ENCODE measurements at places on chromosomes 13 and 19.

- no peak for DNase-seq
Observed at GRCh38 chr13:22662771-22663170, 518.0 kb upstream of the SGCG start.

DNA sequence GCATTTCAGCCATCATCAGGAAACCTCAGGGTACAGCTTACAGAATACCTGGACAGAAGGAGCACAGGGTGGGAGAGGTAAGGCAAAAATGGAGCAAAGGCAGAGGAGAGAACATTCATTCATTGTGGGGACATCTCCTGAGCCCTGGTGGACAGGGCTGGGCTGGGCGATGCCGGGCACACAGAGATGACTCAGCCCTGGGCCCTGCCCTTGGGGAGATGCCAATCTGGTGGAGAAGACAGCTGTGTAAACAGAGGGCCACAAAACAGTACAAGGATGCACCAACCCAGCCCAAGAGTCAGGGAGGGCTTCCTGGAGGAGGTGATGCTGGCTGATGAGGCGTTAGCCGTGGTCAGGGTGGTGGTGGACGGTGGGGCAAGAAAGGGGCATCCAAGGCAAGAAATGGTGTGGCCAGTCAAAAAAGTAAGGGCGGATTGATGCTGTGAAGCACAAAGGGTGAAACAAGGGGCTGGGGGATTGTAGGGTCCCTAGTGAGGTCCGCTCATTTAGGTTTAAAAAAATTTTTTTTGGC, 3.6 kb upstream of the HAS1 start:
- DNase-seq, result no peak

GRCh38 chr13:36125841-36126240, 5.3 kb downstream of the DCLK1 start:
- DNase-seq, result no peak

DNA sequence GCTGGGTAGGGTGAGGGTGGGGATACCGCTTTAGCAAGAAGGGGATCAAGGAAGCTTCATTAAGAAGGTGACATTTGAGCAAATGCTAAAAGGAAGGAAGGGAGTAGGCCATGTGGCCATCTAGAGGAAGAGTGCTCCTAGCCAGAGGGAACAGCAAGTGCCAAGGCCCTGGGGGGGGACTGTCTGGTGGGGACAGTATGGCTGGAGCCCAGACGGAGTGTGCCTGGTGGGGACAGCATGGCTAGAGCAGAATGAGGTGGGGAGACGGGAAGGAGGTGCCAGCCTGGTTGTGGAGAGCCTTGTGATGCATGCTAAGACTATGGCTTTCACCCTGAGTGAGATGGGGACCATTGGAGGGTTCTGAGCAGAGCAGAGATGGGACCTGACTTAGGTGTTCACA, 2.1 kb upstream of the TGFB1 start:
- no peak for DNase-seq

DNA sequence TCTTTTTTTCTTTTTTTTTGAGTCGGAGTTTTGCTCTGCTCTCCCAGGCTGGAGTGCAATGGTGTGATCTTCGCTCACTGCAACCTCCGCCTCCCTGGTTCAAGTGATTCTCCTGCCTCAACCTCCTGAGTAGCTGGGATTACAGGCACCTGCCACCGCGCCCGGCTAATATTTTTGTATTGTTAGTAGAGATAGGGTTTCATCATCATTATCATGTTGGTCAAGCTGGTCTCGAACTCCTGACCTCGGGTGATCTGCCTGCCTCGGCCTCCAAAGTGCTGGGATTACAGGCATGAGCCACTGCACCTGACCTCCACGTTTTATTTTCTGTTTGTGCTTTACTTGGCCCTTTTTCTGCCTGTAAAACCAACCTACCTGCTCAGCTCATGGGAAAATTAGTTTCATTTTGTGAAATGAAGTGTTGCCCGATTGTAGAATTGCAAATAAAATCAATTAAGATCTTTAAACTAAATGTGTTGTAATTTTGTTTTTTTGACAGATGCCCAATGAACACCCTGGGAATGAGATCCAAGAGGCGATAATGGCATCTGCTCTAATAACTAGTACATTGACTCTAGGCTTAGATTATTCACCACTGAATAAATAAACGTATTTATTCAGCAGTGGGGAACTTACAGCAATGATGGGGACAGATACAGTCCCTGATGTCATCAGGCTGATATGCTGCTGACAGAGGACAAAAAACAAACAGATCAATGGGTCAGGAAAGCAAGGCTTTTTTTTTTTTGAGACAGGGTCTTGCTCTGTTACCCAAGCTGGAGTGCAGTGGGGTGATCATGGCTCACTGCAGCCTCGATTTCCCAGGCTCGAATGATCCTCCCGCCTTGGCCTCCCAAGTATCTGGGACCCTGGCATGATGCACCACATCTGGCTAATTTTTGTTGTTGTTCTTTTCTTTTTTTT, 2.2 kb upstream of the RAB11B start:
- no peak for DNase-seq

DNA sequence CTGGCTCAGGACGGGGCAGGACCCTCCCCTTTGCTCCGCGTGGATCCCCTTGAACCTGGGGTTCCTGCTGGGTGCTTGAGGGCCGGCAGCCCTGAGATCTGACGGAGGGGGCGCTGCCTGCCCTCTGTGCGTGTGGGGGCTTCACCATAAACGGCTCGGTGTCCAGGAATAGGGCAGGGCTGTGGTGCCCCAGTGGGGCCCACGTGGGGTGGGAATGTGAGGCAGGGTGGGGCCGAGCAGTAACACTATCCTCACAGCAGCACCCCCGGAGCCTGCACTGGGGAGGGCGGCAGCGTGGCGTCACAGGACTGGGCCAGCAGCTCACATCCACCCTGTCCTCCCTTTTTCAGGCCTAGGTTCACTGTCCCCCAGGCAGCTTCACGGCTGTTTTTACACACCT, 38.0 kb downstream of the GAS6 start:
- no peak for DNase-seq

- no peak for DNase-seq
Observed at GRCh38 chr13:40457929-40458719, 208.3 kb downstream of the FOXO1 start.

DNA sequence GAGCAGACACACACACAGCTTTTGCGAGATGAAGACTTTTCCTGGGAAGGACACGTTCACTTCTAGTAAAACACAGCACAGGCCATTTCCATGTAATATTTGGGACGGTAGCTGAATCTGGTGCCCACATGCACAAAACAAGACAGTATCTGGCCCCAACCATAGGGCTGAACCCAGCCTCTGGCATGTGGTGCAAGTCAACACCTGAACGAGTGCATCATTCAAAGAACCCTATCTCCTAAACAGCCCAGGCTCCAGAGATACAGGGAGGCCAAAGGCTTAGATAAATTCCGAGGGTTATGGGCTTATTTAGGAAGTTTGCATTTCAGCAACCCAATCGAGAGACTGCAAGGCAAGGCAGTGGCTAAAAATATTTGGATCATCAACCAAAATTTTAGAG, 2.7 kb upstream of the TFDP1 start:
- no peak for DNase-seq

GRCh38 chr19:50831026-50831396, 2.4 kb downstream of the KLK15 start:
- DNase-seq, result no peak

GRCh38 chr13:29359181-29359580, 236.3 kb downstream of the SLC7A1 start:
- no peak for DNase-seq

DNA sequence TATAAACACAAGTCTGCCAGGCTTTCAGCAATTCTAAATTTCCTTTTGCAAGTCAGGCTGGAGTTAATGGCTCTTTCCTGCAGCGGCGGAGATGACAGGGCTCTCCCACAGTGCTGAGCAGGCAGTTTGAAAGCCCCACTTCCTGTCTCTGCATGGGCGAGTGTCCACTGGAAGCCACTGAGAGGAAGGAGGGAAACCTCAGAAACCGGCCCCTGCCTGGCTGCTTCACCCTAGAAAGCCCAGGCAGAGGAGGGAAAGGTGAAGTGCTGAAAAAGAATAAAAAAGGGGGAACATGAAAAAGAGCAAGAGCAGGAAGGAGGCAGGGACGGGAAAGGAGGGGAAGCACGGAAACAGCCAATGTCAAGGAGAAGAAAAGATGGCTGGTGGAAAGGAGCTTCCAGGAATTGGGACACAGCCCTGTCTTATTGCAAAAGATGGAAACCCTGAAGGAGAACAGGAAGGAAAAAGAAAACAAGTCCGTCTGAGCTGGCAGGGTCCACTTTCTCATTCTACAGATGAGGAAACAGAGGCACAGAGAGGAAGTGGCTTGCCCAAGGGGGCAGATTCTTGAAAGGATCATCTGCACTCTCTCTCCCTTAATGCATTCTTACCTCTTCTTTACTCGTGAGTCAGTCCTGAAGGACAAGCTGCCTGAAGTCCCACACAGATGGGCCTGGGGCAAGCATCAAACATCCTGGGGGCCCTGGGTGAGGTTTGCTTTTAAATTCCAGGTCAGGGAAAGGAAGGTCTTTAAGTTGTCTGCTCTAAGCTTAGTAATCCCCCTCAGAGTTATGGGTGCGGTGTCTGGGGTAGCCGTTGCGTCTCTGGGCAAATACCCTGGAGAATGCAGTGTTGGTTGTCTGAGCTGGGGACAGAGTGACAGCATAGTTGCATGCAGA, 38.8 kb upstream of the ALOX5AP start:
- DNase-seq, result no peak

- DNase-seq, result no peak
Observed at GRCh38 chr13:66586489-66586888, 643.6 kb downstream of the PCDH9 start.

- no peak for DNase-seq
Observed at GRCh38 chr13:79212064-79212619, 193.9 kb downstream of the RBM26 start.

DNA sequence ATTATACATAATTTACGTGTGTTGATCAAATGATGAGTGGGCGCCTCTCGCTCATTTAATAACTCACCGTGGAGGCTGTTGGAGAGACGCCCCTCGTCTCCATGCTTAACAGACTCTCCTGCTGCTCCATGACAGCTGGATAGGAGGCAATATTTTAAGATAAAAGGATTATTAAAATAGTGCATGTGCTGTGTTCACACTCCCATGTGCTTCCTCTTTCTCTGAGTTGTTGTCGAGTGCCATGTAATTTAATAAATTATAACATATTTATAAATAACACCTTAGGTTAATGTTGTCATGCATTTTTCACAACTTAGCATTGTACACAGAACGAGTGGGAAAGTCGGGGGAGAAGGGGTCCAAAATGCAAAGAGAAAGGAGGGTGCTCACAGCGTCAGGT, 161.4 kb upstream of the TSHZ3 start:
- no peak for DNase-seq

GRCh38 chr19:19463348-19464117, 51.8 kb downstream of the TSSK6 start:
- no peak for DNase-seq

DNA sequence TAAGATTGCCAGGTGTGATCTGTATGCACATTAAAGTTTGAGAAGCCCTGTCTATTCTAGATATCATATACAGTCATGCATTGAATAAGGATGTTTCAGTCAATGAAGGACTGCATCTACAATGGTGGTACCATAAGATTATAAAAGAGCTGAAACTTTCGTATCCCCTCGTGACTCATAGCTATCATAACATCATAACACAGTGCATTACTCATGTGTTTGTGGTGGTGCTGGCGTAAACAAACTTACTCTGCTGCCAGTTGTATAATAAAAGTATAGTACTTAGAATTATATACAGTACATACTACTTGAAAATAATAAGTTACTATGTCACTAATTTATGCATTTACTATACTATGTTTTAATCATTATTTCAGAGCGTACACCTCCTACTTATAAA, 489.3 kb downstream of the GPC6 start:
- no peak for DNase-seq

DNA sequence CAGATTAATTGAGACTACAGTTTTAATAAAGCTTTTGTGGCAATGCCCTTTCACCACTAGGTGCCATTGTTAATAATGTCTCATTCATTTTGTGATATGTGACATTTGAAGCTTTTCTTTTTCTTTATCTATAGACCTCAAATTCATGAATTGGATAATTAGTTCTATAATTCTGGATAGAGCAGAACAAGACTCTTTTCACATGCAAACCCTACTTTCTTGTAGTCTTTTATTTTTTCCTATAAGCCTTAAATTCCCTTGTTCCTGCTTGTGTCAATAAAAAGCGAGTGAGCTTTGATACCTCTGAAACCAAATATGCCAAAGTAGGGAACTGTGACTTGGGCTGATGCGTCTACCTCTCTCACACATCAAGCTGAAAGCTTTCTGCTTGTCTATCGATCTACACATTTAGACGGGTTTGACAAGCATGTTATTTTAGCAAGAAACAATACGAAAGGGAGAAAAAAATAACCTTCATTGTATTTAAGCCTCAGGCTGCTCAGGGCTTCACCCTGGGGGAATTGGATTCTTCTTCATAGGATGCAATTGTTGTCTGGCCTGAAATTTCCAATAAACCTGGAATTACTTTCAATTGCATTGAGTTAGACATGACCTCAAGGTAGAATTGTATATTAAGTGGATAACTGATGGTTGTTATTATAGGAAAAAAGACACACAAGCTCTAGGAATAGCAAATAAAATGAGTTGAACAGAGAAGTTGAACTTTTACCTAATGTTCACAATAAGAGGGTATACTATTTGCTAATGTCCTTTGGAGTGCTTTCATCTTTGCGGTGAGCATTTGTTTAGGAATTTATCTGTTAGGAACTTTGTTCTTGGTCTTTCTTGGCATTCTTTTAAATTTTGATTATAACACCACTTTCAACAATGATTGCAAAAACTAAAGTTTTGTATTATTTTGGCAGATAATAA, 1150.2 kb upstream of the PCDH9 start:
- DNase-seq, result no peak

DNA sequence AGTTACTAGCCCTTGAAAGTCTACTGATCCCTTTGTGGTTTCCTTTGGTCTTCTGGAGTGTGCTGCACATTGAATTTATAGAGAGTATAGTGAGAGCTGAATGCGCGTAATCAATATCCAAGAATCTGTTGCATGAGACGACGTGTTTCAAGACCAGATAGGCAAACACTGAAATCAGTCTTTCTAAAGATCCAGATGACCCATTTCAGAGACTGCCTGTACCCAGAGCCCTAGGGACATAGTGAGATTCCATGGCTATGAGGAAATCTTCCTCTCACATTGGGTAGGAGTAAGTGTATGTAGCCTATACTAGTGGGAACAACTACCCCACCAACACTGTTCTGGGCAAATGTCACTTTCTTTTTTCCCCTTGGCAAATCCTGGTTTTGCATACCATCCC, 48.6 kb downstream of the ARHGAP35 start:
- no peak for DNase-seq

DNA sequence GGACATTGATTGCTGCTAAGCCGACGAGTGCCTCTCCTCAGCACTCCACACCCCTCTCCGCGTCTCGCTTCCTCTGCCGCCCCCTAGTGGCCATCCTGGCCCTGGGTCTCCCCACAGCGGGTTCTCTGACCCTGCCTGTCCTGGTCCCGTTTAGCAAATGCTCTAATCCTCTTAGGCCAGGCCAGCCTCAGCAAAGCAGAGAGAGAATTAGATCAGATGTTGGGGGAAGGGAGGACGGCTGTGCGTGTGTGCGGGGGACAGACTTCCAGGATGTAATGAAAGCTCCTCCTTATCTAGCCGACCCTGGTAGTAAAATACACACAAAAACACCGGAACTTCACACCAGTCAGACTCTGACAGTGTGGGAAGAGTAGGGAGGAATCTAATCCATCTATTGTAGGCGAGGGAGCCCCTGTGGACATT, 4.5 kb downstream of the TPRX2 start:
- peak; percentile 85 for DNase-seq

GRCh38 chr13:37617173-37617572, 18.6 kb upstream of the POSTN start:
- no peak for DNase-seq
